GM13976 (cell line): ENCODE measurements at places on chromosomes 2 and 18.

GRCh38 chr2:43751476-43751990, 22.3 kb upstream of the DYNC2LI1 start:
- no peak for DNase-seq

GRCh38 chr2:208657468-208657867, 250.9 kb downstream of the PTH2R start:
- DNase-seq = no peak

DNA sequence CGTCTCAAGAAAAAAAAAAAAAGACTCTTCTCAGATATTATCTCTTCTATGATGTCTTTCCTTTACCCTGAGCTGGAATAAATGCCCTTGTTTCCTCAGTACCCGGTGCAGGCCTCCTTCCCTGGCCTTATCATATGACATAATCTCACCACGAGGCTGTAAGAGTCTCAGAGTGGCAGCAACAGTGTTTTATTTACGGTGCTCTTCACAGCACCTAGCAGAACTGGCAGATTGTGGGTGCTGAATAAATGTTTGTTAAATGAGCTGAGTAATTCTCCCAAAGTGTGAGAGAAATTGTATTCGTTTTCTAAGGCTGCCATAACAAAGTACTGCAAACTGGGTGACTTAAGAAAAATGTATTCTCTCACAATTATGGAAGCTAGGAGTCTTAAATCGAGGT, 82.8 kb upstream of the CD28 start:
- no peak for DNase-seq

- DNase-seq = no peak
Measured at GRCh38 chr18:31056296-31056695, 13.8 kb upstream of the DSC3 start.

DNA sequence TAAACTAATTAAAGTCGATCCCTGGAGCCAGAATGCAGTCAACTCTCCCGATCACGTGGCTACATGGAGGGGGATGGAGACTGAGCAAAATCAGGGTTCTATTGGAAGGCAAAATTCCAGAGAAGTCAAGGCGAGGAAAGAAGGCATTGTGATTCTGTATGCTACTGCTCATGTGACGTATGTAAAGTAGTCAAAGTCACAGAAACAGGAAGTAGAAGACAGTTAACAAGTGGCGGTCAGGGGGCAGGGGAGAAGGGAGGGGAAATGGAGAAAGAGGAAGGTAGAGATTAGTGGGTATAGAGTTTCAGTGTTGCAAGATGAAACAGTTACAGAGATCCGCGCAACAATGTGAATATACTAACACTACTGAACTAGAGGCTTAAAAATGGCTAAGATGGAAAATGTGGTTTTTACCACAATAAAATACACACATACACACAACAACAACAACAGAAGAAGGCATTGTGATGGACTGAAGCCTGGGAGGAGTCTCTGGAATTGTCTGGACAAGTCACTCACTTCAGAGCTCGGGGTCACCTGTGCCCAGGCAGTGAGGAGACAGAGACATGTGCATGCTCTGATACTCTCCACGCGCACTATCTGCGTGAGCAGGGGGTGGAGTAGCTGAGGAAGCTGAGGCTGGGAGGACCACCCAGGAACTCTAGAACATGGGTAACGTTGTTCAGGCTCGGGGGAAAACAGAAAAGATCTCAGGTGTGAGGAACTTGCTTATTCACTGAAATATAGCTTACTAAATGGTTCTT, 89.9 kb upstream of the CDCA7 start:
- peak; percentile 32 for DNase-seq

DNA sequence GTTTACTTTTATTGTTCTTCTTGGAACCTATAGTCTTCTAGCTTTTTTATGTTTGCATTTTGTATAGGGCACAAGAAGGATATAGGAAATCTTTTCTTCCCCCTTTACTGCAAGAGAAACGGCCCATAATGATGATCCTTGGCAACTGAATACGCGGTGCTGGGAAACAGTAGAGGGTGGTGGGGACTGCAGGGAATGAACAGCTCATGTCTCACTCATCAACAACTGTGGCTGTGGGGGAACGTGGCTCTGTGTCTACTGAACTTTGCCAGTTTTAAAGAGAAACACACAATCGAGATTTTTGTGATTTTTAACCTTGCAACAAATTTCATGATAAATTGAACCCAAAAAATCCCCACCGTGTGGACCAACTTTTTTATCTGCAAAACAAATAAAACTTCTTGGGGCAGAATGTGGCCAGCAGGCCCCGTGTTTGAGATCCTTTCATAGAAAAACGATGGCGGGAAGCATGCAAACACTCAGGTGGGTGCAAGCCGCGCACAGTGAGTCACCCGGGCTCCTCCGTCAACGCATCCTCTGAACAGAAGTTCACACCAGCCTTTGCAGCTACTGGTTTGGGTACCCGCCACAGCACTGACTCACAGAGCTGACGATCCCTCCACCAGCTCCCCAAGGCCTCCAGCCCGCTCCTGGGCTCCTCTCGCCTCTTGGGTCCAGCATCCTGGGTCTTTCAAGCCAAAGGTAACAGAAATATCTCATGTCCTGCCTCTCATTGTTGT, 149.3 kb downstream of the COL6A3 start:
- DNase-seq = no peak

GRCh38 chr18:50896093-50896492, 17.2 kb downstream of the ME2 start:
- DNase-seq = no peak

DNA sequence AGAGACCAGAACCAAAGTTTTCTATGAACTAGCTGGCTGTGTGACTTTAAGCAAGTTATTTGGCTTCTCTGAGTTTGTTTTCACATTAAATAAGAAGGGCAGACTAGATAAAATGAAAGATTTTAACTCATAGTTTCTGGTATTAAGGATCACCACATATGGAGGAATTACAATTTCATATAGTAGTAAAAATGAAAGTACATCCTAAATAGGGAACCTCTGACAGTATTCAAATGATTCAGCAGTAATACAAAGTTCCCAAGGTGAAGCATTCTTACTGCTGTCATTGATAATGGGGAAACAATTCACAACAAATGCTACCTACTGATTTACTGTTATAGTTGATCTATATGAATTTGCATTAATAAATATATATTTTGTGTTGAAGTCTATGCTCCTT, 170.3 kb upstream of the VRK2 start:
- DNase-seq = no peak

DNA sequence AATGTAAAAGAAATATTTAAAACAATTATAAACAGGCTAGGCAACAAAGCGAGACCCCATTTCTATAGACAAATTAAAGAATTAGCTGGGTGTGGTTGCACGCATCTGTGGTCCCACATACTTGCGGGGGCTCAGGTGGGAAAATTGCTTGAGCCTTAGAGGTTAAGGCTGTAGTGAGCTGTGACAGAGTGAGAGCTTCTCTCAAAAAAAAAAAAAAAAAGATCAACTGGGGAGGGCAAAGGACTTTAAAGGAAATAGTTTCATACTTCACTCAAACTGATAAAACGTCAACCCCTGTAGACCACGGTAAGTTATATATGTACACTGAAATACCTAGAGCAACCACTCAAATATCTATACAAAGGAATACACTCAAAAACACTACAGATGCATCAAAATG, 37.5 kb downstream of the MGAT4A start:
- no peak for DNase-seq

DNA sequence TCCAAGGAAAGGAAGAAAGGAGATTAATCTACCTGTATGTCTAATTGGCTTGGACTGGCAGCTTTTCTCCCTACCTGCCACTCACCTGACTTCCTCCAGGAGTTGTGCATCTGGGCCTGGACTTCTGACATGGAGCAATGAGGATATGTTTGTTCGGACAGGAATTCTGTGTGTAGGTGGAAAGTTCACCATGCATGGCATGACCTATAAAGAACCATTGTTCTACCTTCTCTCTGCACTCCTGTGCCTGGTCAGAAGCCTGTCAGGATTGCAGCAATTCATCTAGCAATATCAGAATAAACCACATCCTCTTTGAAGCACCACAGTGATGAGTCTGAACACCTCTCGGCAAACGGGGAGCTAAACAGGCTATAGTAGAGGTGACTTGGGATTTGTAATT, 20.8 kb downstream of the CCDC85A start:
- no peak for DNase-seq

DNA sequence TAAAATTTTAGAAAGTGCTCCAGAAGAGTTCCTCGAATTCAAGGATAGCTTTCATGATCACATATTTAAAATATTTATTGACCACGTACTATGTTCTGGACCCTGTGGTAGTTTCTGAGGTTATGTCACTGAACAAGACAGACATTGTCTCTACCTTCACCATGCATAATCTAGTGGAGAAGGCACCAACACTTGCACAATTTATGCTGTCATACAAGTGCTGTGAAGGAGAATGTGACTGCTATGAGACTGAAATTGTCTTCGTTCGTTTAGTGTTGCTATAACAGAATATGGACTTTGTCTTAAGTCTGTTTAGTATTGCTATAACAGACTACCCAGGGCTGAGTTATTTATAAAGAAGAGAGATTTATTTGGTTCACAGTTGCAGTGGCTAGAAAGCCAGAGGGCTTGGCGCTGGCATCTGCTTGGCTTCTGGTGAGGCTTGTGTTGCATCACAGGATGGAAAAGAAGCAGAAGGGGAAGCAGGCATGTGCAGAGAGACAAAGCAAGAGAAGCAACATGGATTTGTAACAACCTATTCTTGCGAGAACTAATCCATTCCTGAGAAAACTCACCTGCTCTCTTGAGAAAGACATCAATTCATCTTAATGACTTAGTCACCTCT, 50.0 kb upstream of the RFX8 start:
- no peak for DNase-seq

- DNase-seq = no peak
Measured at GRCh38 chr2:239963646-239964205, 61.4 kb downstream of the NDUFA10 start.

DNA sequence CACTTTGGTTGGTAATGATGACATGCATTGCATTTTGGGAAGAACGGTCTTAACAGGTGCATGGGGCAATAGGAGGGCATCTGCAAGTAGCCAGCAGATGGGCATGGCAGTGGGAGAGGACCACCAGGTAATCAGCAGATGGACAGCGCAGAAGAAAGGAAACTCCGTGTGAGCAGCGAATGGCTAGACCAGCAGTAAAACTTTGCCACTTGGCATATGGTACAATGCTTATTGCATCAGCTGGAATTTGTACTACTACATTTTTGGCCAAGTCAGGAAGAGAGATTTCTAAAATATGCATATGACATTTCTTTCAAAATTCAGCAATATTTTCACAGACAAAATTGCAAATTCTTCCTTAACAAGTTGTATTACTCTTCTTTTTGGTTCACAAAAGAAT, 768.5 kb downstream of the LRP1B start:
- DNase-seq = no peak

DNA sequence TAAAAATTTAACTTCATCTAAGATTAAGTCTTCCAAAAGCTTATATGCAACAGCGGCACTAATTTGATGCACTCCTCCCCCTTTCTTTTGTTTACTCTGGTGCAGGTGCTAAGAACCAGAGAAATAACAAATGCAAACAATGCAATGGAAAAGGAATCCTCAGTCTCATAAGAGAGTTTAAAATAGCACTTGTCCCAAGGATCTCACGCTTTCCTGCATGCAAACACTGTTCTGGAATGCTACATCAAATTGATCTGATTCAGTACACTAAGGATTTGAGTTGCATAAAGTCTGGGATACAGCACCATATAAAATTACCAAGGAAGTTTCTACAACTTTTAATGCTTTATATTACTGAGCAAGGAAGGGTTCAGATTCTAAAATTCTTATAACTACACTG, 50.5 kb downstream of the SEPTIN10 start:
- no peak for DNase-seq

DNA sequence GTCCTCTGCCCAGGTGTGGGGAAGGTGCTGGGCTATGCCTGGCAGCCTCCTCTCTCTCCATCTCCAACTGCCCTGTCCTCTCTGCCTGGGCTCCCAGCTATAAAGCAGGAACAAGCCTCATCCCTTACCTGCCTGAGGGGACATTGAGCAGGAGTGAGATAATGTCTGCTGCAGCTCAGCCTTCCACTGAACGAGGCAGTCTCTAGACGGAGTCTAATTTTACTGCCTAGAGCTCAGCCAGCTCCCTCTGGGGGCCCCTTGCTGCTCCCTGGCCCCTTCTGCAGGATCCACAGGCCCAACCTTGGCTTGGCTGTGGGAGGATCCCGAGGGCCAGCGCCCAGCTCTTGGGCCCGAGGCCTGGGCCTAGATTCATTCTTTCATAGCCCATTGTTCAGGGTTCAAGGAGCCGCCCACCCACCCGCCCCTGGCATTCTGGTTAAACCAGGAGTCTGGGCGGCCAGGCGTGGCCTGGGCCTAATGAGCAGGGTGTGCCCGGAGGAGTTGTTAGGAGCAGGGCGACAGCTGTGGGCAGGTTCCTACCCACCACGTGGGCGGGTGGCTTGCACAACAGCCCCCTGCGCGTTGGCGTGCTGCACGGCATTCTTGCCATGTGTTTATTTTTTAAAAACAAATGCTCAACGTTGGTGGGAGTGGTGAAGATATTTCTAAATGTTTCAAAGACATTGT, 44.6 kb downstream of the FOSL2 start:
- no peak for DNase-seq

- peak; percentile 45 for DNase-seq
Measured at GRCh38 chr18:48409591-48410094, 460 bp upstream of the ZBTB7C start.

GRCh38 chr18:9516437-9517064, 41.2 kb downstream of the RALBP1 start:
- peak; percentile 56 for DNase-seq

DNA sequence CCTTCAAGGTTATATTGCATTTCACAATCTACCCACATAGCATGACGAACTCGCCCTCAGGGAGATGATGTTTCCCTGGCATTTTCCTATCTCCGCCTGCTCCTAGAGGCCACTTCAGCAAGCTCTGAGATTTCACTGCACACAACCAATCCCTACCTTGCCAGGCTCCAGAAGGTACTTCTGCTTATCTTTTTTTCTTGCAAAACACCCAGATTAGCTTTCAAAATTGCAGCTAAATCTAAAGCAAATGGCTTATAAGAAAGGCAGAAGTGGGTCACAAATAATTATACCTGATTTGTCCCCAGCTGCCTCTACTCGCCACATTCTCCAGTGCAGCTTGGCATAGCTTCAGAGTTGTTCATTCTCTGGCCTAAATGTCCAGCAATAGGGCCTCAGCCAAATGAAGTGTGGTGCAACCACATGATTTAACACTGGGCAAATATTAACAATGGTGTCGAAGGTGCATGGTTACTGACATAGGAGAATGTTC, 32.4 kb upstream of the MRPL19 start:
- no peak for DNase-seq

DNA sequence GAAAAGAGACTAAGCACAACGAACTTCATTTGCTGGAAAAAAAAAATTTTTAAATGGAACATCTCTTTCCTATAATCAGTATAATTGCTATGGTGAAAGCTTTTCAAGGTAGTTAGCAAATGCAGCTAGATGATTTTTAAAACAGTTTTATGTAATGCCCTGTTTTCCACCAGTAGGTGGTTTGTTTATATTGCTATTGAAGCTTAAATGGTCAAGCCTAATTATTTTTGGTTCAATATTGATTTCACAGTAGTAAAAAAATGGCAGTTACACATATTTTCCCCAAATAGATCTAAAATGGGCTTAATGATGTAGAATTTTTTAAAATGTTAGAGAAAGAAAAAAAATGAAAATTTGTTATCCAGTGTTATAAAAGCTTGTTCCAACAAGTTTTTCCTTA, 70.2 kb downstream of the CDH19 start:
- DNase-seq = no peak
